GF-D8 (cell line): ENCODE measurements at places on chromosomes 6 and 20.
A peak's percentile ranks its signal among the peaks of the same experiment; 100 is the strongest.

GRCh38 chr6:154127657-154128056 is 88.6 kb downstream of the OPRM1 start:
- no peak for DNase-seq

- peak; percentile 49 for DNase-seq
Observed at GRCh38 chr6:35601331-35602132, 87.2 kb downstream of the FKBP5 start.

DNA sequence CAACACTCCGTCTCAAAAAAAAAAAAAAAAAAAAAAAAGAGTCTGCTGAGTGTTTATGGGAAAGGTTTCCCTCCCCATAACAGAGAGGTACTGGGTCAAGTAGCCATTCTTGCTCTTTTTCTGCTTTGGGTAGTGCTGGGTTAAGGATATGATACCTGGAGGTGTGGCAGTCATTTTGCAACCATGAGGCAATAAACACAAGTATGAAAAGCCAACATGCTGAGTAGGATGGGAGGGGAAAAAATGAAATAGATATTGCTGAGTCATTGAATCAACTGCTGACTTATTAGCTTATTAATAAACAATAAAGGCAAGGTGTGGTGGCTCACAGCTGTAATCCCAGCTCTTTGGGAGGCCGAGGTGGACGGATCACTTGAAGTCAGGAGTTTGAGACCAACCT is 2.3 kb upstream of the TOMM34 start:
- DNase-seq: no peak

- DNase-seq: no peak
Observed at GRCh38 chr6:8990075-8990474, 554.7 kb upstream of the SLC35B3 start.

GRCh38 chr6:146689806-146690205 is 91.0 kb downstream of the ADGB start:
- DNase-seq: no peak

- DNase-seq: no peak
Observed at GRCh38 chr6:81937296-81937937, 184.9 kb upstream of the TENT5A start.

GRCh38 chr20:51185277-51185676 is 162.4 kb upstream of the KCNG1 start:
- no peak for DNase-seq

DNA sequence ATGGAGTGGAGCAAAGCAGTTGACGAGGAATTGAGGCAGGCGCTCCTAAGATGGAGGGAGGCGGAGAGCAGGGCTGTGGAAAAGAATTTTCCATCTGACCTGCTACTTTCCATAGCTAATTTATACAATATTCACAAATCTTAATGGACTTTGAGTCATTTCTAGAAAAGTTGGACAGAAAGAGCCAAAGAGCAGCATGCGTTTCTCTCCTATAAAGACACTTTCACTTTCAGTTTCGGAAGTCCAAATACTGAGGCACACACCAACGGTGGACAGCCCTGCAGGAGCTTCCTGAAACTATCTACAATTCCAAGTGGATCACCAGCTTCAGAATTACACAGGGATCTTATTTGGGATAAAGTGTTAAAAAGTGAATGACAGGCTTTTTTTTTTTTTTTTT is 43.5 kb downstream of the PANK2 start:
- DNase-seq: no peak

- no peak for DNase-seq
Observed at GRCh38 chr20:35619196-35620095, 3.8 kb downstream of the SPAG4 start.

GRCh38 chr6:99030915-99031314 is 83.2 kb upstream of the FBXL4 start:
- DNase-seq: no peak

GRCh38 chr6:165183071-165183470 is 126.3 kb downstream of the C6orf118 start:
- DNase-seq: no peak

DNA sequence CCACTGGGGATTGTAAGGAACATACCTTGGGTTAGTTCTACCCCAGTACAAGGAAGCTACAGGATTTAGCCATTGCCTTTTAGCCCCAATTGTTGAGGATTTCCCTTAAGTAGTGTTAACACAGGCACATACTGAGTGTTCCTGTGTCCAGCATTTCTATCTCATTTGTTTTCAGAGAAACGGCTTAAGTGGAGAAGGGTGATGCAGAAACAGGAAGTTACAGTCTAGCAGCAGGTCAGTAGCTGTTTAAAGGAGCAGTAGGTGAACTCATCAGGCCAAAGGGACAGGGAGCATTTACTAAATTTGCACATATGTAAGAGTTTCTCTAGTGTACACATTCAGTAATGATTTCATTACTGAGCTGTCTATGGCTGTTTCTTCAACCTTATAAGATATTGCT is 644.2 kb upstream of the GJE1 start:
- DNase-seq: no peak

DNA sequence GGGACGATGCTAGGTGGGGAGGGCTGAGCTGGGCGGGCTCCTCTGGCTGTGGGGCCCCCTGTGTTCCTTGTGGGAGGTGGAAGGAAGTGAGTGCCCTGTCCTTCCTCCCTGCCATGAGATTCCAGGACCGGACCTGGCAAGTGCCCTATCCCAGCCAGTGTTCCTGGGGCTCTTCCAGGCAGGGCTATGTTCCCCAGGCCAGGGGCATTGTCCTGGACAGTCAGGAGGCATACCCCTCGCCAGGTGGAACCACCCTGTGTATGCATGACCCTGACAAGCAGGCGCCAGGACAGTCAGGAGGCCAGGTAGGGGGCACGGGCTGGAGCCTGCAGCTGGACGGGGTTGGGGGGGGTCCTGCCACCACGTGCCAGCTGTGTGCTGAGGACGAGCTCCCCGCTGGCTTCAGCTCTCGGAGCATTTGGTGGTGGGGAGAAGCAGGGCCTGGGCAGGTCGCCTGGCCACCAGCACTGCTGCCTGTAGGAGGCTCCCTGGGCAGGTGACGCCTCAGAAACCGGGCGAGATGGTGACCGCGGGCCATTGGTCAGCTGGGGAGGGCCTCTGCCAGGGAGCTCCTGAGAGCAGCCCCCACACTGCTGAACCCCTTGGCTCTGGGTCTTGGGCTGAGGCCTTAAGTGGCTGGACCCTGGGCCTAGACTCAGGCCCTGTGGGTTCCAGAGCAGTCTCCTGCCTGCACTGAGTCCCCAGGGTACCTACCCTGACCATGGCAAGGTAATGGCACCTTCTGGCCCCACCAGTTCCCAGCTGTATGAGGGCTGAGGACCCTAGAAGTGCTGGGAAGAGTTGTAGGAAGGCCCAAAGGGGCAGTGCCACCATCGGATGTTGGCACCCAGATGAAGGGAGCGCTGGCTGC is 694 bp downstream of the SLC17A9 start:
- DNase-seq: no peak

DNA sequence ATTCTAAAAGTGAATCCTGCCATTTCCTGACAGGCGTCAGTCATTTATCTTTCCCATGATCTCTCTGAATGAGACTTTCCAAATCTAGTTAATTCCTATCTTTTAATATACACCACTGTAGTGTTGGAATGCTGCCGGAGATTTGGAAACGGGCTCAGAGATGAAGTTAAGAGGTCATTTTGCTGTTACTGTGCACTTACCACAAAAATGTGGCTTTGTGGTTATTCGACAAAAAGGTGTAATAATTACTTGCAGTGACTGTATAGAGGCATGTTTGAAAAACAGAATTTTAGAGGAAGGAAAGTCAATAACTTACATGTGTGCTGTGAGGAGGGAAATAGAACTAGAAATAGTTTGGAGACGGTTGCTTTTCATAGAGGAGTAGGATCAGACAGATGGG is 460.2 kb upstream of the BTBD3 start:
- no peak for DNase-seq

DNA sequence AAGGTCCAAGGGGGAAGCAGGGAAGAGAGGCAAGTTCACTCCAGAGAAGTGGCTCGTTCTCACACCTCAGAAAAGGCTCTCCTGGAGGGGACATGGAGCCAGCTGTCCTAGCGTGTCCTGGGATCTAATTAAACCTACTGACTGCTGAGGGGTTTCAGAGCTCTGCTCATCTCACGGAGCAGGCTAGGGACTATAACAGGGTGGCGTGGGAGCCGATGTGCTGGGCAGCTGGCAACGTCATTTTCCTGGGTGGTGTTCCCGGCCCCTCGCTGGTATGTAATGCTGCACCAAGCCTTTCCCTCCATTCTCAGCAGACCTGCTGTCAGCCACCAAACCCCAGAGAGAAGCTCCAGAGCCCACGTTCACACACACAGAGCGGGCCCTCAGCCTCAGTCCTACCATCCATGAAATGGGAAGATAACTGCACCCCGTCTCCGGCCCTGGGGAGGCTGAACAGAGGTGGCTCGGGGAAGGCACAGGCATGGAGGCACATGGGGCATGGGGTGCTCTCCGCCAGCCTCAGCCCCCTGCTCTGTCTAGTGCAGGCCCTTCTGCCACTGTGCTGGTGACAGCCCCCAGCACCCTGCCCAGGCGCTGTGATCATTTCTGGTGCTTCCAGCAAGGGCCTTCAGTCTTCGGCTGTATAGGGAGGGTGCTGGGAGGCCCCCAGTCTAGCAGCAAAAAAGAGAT is 1.9 kb downstream of the CST7 start:
- DNase-seq: peak; percentile 50

- no peak for DNase-seq
Observed at GRCh38 chr20:50068041-50068651, 44.8 kb downstream of the UBE2V1 start.

DNA sequence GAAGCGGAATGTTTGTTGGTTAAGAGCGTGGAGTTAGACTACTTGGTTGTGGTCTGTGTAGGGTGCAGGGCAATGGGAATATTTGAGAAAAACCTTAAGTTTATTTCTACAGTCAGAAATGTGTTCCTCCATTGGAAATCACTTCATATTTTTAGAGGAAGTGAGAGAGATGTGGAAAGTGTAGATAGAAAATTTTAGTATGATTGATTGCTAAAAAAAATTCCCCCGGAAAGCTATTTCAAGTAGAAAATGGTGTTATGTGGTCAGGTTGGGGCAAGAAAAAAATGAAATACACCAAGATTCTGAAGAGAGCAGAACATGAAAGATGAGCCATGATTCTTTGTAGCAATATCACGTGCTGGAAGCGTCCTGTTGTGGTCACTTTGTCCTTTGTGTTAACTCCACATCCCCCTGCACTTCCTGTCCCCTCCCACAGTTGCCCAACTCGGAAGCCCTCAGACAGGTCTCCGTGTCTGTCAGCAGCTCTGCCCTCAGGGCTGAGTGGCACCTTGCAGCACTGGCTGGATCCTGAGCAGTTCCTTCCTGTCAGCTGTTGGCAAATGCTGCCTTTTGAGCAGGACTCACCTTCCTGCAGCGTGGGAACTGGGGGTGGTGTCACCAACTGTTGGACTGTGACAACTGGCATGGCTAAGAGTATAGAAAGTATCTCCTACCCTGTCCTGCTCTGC is 137.5 kb upstream of the SLC24A3 start:
- peak; percentile 63 for DNase-seq

- DNase-seq: no peak
Observed at GRCh38 chr20:45341939-45342854, 6.0 kb downstream of the SDC4 start.

DNA sequence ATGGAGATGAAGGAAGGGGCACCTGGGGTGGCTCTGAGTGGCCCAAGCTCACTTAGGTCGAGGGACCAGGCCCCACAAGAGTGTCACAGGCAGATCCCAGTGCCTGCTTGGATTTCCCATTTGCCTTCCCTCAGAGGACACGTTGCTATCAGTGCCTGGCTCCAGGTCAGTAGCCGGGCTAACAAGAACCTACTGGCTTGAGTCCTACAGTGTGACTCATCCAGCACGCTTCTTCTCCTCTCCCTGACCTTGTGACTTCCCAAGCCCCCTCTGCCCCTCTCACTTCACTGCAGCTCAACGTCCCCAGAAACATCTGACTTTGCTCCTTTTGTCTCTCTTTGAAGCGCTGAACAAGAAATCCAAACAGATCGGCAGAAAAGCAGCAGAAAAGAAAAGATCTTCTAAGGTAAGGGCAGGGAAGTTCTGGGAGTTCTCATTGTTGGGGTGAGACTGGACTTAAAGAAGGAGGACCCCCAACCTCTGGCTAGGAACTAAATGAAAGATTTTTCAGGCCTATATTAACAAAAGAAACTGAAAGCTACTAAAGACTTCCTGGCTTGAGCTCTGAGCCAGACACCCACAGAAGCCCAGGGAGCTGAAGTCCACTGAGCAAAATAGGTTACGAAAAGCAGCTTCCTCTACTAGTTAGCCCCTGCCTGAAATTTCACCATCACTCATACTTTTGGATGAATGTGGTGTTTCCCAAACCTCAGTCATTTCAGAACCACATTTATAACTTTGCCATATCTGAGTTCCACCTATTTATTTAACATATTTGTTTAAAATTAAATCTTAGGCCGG is 21.5 kb downstream of the ASIP start:
- DNase-seq: no peak

GRCh38 chr6:154440022-154440421 is 70.5 kb downstream of the CNKSR3 start:
- DNase-seq: no peak
